ENCODE measurements at places on chromosomes 16 and 17.

GRCh38 chr17:41548844-41549595 lies 20.9 kb upstream of the KRT19 start:
- DNase-seq = peak; percentile 84

DNA sequence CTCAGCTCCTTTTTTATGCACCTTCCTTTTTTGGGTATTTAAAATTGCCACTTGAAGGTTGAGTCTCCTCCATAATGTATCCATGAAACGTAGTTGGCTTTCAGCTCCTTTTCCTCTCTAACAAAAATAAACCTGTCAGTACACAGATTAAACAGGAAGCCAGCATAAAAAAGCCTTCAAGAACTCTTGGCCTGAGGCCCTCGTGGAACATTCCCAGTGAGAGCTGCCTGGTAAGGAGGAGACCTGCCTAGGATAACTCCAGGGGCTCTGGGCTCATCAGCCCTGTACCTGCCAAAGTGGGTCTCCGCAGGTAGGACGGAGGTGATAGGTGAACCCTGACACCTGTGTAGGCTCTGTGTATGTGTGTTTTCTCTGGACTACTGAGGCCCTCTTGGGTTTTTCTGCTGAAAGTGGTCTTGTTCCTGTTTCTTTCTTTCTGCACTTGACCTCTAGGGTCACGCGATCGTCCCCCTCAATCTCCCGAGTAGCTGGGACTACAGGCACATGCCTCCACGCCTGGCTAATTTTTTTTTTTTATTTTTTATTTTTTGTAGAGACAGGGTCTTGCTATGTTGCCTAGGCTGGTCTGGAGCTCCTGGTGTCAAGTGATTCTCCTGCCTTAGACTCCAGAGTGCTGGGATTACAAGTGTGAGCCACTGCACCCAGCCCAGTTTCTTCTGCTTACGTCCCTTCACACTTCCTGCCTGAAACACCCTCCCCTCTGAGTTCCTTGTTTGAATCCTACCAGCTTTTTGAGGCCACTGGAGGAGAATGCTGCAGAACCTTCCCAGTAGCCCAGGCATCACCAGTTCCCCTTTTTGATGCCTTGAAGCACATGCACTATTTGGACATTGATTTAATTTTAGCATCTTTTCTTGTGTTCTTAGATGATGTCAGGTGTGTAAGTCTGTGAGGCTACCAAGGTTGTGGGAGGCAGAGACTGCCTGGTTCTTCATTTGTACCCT lies 9.8 kb downstream of the PGS1 start:
- DNase-seq = no peak

DNA sequence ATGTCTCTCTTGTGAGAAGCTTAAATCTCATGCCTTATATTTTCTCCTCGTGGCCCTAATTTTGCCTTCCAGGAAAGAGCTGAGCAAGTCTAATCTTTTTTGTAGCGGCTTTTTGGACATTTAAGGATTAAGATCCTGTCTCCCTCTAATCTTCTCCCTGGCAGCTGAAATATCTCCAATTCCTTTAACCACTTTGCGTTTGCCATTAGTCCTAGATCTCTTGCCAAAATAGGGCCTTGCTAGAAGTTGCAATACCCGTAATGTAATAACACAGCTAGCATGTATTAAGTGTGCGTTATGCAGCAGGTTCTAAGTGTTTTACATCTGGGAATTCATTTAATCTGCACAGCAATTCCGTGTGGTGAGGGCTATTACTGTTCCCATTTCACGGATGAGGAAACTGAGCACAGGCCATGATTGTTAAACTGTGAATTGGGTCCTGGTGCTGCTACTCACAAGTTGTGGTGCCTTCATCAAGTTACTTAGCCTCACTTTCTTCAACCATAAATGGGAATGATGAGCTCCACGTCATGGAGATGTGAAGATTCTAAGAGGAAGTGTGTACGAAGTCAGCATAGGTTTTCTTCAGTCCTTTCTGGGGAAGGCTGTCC lies 198.9 kb upstream of the ASIC2 start:
- DNase-seq = no peak

DNA sequence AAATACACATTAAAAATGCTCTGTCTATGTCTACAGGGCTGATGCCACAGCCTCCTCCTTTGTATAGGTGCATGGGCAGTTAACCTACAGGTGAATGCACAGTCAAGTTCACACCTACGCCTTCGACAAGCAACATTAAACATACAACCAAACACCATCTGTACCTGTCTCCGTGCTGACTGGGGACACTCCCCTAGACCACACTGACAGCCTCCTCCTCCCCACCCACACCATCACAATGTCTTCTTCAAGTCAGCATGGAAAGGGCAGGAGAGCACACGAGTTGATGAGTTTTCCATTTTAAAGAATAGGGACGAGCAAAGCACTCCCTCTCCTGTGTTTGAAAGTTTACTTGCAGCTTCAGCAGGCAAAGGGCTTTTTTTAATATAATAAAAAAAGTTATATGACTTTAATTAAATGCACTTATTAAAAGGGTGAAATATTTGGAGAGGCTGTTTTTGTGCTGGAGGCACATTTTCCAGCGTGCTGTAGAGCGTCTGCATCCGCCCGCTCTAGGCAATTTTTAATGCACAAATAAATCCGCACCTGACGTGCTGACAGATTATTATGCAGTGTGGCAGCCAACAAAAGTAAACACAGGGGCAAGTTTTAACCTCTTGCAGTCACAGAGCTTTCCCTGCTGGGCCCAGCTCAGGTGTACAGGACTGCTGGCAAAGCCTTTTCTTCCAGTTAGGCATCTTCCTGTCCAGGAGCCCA lies 367.9 kb downstream of the SOX9 start:
- DNase-seq = no peak

DNA sequence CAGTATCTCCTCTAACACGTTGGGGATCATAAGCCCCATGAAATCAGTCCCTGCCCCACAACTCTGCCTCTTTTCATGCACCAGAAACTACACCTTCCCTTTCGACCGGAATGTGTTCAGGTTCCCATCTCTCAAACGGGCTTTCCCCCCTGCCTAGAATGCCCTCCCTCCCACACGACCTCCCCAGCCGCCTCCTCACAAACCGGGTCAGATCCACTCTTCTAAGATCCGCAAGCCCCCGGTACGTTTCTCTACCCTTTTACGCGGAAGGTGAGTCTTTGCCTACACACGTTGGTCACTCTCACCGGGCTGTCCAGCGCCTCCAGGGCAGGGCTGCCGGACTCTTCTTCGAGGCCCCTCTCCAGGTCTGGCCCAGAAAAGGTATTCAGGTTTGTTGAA lies 708 bp downstream of the DHX33 start:
- DNase-seq = peak; percentile 40

DNA sequence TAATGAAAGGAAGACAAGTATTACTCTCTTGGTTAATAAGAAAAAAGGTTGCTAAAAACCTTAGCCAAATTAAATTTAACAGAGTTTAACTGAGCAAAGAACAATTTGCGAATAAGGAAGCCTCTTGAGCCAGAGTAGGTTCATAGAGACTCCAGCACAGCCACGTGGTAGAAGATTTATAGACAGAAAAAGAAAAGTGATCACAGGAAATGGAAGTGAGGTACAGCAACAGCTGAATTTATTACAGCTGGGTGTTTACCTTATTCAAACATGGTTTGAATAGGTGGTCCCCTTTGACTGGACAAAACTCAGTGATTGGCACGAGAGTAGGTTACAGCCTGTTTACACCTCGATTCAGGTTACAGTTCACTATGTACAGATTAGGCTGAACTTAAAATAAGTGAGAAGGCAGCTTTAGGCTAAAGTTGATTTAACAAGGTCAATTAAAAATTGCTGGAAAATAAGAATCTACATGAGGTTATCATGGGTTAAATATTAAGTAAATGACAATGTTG lies 3.3 kb upstream of the CCL15 start:
- no peak for DNase-seq

GRCh38 chr17:4001048-4001590 lies 36.9 kb upstream of the ATP2A3 start:
- DNase-seq = no peak

DNA sequence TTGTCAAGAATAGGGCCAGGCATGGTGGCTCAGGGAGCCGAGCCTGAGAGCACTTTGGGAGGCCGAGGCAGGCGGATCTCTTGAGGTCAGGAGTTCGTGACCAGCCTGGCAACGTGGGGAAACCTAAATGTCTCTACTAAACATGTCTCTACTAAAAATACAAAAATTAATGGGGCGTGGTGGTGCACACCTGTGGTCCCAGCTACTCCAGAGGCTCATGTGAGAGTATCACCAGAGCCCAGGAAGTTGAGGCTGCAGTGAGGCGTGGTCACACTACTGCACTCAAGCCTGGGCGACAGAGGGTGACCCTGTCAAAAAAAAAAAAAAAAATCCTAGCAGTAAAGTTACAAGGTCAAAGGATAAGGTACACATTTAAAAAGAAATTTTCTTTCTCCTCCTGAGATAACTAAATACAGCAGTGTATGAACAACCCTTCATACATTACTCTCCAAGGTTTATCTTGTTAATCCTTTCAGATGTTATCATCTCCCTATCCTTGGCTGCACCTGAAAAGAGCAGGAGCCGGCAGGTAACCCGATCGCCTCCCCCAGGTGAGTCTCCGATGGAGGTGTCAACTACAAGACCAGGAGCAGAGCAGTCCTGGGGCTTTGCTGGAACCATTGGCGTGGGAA lies 122.3 kb downstream of the GOSR1 start:
- DNase-seq = no peak

DNA sequence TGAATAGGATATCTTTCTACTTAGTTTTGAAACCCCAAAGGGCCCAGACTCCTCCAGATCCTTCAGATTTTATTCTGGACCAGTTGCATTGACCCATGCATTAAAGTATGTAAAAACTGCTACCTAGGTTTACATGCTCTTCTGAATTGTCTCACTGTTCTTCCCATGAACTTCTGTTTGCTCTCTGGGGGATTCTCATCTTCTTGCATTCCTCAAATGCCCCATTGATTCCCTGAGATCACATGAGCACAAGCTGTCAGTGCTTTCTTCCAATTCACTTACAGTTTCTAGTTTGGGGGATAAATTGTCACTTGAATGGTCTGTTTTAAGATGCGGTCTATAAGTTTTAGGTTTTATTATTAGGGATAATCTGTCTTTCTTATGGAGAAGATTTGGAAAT lies 188.9 kb upstream of the KIF2B start:
- no peak for DNase-seq

DNA sequence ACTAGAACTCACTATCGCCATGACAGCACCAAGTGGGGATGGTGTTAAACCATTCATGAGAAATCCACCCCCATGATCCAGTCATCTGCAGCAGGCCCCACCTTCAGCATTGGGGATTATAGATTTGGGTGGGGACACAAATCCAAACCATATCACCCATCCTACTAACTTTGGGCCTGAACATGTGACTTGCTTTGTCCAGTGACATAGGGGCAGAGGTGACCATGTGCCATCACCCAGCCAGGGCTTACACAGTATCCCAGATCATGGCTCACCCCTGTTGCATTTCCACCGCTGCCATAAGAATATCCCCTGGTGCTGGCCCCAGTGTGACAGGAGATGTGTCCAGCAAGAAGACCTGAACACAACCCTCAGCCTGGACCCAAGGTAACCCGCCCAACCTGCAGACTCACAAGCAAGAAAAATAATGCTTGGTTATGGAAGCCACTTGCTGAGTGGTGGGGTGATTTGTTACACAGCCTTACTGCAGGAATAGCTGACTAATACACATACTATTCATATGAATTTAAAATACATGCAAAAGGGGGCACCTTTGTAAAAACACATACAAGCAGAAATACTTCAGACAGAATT lies 130.9 kb downstream of the GSG1L start:
- DNase-seq = no peak

GRCh38 chr16:2751577-2752034 lies 832 bp upstream of the SRRM2 start:
- no peak for DNase-seq

DNA sequence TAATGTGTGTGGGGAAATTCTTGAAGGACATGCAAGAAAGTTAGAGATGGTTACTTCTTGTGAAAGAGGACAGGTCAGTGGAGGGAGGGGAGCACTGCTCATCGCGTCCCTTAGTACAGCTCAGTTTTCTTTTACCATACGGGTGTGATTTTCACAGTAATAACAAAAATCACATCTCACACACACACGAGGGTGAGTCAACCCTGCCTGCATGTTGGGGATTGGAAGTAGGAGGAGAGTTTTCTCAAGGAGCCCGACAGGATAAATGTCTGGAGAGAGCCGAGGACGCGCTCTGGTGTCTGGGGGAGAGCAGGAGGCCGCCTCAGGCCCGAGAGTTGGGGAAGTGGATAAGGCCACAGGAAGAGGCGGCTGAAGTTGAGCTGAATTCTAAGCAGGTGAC lies 16.4 kb downstream of the PLCD3 start:
- no peak for DNase-seq

DNA sequence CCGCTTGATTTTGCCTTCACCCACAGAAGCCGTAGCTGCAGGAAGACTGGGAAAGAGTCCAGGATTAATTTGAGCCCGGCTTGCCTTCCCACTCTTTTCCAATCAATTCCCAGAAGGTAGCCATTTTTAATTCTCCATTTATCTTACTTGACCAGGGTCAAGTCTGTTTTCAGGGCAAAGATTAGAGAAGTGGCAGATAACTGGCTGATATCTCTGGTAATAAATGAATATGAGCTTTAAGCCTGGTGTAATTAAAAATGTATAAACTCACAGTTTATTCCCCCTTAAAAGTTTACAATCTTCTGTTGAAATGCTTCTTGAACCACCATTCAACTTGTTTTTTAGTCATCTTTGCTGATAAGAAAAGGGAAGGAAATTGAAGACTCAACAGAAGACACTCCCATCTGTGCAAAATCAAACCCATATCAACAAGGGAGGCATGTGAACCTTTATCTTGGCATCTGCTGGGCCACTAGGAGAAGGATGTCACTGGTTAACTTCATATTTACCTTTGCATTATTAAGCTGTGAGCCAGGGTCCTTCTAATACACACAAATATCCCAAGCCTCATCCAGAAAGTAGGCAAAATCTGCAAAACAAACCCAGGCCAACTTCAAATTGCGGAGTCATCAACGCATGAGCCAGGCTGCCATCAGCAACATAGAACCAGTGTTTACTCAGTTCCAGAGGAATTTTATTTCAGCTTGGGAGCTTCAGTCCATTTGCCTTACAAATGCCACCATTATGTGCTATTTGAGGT lies 314.6 kb upstream of the MAF start:
- DNase-seq = no peak

Data from stimulated activated CD4-positive, alpha-beta T cell treated with anti-CD3 and anti-CD28 coated beads, Interleukin-4, amount 100 ng/mL, for 1 hour (primary cell).